Stimulated activated CD4-positive, alpha-beta T cell treated with anti-CD3 and anti-CD28 coated beads, Interleukin-15, amount 100 ng/mL, for 1 hour (primary cell): ENCODE measurements at places on chromosomes 2 and 18.

GRCh38 chr2:144143294-144144151 lies 376.4 kb downstream of the ZEB2 start:
- no peak for DNase-seq

DNA sequence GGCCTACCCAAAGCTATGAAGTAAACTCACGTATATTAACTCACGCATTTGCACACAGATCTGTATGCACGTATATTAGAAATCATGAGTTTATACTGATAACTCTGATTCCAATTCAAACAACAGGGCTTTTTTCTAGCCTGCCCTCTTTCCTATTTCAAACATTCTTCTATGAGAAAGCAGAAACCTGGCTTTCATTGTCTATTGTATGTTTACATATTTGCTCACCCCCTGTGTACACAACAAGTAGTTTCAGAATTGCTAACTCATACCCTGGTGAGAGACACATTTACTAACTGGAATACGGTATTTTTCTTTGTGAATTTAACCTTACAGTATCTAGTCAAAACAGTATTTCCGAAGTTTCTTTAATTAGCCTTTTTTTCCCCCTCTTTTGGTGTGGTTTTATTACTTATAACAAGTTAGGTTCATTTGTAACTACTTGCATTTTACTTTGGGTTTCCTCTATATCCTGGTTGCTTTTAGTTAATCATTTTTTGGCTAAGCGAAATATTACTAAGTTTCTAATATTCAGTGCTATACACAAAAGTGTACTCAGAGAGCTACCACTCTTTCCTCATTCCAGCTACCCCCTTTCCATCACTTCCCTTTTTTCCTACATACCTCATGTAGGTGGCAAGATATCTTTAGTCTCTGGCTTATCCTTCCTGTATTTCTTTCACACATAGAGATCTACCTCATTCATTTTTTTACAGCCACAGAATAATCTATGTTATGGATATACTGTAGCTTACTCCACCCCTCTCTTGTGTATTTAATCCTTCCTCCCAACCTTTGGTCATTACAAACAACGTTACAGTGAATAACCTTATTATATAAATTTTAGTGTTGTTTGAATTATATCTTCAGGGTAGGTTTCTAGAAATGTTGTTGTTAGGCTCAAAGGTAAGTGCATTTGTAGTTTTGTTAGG lies 112.7 kb upstream of the BCL2L11 start:
- no peak for DNase-seq

DNA sequence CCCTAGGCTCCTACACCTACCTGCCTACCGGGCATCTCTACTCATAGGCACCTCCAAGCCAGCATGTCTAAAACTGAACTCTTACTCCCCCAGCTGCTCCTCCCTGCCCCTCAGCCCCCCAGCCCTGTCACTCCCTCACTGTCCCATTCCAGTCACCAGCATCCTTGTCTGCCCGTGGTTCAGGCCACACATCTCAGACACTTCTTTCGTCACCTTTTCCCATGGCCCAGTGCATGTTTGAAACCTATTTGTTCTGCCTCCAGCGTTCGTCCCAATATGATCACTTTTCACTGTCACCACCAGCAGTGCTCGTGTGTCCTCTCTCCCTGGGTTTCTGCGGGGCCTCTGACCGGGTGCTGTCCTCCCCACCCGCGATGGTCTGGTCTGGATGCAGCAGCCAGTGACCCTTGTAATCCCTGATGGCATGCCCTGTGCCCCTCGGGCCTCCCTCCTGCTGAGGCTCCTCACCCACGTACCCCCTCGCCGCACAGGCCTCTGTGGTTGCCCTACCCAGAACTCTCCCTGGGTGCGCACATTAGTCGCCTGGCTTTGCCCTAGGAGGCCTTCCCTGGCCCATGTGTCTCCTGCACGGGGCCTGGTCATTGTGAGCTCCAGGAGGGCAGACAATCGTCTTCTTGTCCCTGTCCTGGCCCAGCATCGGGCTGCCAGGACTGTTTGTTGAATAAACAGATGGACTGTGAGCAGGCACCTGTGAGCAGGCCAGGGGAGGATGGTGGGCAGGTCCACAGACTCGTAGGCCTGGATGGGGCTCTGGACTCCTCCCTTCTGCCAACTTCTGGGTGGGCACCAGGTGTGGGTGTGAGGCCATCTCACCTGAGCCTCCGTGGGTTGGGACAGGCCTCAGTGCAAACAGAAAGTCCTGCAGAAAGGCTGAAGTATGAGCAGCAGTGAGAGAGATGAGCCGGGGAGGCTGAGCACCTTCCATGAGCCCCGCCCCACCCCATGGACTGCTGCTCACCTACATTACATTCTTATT lies 15.5 kb downstream of the LDLRAD4 start:
- no peak for DNase-seq

- DNase-seq: no peak
Observed at GRCh38 chr2:3759331-3759730, 56.0 kb downstream of the DCDC2C start.

GRCh38 chr2:46770622-46771021 lies 145.0 kb downstream of the MCFD2 start:
- no peak for DNase-seq

DNA sequence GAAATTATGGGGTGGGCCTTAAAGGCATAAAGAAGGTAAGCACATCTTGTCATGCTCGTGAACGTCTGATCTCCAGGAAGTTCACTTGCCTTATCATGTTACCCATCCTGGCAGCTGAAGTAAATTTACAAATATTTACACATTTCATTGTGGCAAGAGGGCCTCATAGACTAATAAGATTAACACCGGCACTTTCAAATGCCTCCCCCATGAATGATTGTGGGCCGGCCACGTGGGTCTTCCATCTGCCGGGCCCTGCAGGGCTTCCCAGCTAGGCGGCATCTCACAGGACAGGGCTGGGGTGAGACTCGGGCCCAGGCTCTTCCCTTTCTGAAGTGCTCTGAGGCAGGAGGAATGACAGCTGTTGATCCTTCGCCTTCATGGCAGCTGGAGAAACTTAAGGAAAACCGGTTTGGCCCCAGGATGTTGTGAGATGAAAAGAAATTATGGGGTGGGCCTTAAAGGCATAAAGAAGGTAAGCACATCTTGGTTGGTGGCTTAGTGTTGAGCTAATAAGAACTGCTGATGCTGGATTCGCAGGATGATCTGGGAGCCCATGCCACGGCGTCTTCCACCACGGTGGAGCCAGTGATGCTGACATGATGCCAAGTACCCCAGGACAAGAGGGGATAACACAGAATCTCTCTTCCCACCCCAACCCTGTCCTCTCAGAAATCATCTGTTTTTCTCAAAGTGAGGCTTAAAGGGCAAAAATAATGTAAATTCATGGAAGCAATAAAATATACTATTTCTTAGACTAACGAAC lies 176.3 kb downstream of the SEPTIN10 start:
- DNase-seq: no peak

DNA sequence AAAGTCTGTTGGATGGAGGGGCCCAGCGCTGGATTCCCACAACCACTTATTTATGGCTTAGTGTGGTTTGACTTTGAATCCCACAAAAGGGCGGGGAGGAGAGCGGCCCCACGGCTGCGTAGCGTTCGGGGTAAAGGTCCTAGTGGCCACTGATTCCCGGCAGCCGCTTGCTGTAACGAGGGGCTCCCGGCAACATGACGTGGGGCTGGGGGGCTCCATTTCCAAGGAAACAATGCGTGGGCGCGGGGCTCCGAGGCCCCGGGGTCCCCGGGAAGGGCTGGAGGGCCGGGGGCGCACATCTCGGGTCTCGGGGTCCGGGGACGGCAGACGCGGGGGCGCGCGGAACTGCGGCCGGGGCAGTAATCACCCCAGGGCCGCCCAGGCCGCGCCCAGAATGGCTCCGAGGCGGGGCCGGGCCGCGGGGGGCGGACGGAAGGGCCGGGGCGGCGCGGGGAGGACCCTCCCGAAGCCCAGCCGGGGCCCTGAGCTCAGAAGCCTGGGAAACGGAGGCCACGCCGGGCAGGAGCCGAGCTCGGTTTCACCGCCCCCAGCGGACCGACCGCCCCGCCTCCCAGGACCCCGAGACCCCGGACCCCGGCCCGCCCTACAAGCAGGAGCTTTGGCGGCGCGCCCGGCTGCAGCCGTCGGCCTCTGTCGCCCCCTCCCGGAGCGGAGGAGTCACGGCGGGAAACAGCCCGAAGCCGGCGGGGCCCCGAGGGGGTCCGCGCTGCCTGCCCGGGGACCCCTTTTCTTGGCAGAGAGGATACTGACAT lies 11.9 kb upstream of the MLPH start:
- peak; percentile 58 for DNase-seq

DNA sequence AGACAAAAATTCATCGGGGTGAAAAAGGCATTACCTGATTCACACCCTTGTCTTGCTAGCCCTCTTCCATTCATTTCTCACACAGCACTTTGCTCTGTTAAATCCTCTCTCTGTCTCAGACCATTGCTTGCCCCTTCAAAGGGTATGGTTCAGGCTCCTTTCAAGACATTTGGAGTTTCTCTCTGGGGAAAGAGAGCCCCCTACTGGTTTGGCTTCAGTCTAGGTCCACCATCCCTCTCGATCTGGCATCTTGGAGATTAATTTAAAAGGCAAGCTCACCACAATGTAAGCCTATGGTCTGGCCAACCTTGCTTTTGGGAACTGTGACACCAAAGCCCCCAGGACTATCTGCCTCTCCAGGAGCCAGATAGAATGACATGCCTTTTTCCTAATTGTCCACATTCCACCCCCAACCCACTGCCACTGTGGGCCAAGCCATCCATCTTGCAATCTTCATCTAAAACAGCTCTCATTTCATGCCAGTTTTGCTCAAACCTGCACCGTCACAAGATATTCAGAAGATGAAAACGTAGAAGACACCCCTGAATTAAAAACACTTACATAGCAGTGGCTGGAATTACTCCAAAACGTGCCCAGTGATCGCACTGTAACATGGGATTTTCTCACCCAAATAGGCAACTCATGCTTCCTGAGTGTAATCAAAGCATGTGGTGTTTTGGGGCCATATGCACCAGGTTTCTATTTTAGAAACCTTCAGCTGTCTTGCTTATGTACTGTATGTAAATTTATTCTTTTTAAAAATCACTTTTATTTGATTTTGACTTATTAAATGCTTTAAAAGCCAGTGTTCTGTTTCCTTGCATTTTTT lies 93.9 kb downstream of the FARSB start:
- no peak for DNase-seq

DNA sequence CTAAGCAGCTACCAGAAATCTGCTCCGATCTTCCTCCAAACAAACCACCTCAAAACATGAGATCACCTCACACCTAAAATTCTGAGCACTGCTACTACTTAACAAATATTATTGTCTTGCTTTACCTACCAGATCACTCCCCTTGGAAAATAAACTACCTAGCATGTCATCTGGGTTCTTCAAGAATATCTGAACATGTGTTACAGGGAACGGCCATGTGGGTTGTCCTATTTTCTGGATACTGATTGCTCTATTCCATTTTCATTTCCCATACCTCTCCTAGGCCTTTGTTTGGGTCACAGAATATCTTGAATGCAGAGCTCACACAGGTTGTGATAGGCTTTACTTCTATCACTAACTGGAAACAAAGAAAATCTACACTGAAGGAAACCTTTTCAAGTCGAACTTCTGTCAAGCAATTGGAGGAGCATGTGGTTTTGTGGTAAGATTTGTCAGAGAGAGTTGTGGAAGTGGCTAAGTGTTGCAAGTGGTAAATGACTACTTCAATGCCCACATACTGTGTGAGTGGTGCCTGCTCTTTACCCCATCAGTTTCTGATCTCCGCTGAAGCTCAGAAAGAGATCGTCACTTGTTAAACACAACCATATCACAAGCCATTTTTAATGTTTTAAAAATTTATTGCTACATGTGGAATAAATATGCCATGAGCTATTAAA lies 739.1 kb upstream of the ZEB2 start:
- DNase-seq: no peak

GRCh38 chr2:9212010-9212635 lies 5.5 kb downstream of the ASAP2 start:
- DNase-seq: no peak

GRCh38 chr2:42843131-42843530 lies 50.7 kb upstream of the HAAO start:
- DNase-seq: no peak

DNA sequence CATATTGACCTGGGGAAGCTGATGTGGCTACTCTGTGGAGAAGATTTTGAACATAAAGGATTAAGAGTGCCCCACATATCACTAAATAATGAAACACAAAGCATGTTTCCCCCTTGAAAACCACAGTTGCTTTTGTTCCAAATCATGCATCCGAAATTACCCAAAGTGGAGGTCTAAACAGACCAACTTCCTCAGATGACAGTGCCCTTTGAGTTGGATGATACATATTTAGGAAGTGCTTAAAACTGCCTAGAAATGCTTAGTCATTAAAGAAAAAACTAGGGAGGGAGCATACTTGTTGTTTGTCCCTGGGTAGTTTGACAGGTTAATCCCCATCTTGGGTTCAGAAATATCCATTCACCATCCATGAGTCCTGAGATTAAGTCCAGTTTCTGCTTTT lies 1070.3 kb downstream of the SUCLG1 start:
- DNase-seq: no peak

DNA sequence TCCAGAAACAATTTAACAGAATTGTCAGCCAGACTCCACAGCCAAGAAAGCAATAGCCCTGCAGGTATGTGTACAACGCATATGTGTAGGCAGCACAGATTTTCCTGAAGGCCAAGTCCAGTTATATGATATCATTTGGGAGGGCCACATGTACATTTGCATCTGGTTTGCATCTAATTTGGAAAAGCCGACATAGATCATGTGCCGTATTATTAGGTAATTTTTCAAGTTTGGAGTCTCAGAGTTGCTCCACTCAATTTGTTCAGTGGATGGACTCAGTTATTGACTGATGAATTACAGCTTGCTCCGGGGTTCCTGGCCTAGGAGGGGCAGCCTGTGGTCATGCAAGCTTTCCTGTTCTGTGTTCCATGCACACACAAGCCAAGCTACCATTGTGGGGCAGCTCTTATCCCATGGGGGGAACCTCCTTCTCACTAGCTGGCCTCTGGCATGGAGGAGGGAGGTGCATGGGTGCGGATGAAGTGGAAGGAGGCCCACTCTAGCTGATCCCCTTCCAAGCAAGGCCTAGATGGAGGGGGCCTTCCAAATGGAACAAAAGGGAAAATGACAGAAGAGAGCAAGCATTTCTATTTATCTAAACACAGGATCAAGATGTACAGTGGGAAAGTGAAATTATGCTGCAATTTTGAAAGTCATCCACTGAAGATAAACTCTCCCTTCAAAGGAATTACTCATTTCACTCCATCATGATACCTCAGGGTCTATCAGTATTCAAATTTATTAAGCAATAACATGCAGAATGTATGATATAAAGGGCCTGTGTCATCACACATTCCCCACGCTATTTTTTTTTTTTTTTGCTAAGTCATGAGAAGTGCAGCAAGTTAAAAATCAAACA lies 202.6 kb upstream of the SMAD2 start:
- no peak for DNase-seq

- no peak for DNase-seq
Observed at GRCh38 chr18:27130065-27130630, 55.0 kb downstream of the CHST9 start.

DNA sequence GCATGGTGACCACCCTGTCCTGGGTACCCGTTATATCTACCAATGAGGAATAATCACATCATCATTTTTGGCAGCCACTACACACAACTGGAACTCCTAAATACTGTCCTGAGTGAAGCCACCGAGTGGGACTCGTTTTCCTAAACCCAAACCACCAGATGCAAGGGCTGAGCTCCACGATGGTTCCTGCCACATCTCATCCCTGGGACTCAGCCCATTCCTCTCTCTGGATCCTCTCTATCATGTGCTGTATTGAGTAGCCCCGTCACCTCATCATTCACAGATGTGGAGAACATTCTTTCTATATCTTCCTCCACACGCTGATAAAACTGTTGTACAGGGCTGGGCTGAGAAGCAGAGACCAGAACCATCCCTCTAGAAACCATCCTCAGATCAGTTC lies 79.4 kb upstream of the SMAD7 start:
- no peak for DNase-seq
